ENCODE measurements at places on chromosomes 7 and 10.

DNA sequence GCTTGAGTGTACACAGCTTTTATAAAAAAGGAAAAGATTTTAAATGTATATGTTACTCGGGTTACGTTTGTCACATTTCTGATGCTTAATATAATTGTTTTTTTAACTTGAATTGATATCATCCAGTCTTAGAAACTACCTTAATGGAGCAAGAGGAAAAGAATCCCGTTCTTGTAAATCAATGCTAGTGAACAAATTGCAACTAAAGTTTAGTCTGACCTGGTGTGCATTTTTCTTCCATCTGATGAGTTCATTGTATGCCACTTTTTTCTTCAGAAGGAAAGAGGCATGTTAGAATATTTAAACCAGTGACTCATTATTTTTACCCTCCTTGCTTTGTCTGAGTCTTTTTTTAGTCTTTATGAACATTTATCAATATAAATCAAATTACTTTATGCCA lies 34.7 kb downstream of the NET1 start:
- DNase-seq: no peak

DNA sequence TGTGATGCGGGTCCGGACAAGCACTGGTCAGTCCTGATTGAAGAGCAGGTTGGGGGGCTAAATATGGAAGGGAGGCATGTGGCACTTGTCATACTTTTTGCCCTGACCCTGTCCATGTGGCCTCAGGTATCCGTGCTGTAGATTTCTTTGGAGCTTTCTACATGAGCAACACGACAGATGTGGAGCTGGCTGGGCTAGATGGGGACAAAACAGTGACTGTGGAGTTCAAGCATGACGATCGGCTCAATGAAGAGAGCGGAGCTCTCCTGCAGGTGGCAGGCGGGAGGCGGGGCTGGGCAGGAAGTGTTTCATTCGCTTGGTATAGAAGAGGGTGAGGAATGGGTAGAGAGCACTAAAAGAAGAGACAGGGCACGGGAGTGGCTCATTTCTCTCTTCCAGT lies 13.0 kb upstream of the CHCHD1 start:
- DNase-seq: no peak

GRCh38 chr10:2989292-2989947 lies 77.9 kb upstream of the PFKP start:
- DNase-seq: no peak

DNA sequence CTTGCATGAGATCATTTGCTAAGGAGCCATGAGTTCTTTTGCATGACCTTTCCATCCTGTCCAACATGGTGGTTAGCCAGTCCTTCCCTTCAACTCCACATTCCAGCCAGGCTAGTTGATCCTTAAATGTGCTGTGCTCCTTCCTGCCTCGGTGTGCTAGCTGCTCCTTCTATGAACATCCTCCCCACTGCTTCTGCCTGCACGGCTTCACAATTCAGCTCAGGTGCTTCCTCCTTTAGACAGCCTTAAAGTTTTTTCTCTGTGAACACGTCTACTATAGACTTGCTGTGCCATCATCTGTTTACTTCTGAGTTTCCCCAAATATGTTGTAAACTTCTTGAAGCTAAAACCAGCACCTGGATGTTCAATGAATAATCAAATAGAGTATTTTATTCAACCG lies 95.5 kb downstream of the OTUD1 start:
- no peak for DNase-seq

DNA sequence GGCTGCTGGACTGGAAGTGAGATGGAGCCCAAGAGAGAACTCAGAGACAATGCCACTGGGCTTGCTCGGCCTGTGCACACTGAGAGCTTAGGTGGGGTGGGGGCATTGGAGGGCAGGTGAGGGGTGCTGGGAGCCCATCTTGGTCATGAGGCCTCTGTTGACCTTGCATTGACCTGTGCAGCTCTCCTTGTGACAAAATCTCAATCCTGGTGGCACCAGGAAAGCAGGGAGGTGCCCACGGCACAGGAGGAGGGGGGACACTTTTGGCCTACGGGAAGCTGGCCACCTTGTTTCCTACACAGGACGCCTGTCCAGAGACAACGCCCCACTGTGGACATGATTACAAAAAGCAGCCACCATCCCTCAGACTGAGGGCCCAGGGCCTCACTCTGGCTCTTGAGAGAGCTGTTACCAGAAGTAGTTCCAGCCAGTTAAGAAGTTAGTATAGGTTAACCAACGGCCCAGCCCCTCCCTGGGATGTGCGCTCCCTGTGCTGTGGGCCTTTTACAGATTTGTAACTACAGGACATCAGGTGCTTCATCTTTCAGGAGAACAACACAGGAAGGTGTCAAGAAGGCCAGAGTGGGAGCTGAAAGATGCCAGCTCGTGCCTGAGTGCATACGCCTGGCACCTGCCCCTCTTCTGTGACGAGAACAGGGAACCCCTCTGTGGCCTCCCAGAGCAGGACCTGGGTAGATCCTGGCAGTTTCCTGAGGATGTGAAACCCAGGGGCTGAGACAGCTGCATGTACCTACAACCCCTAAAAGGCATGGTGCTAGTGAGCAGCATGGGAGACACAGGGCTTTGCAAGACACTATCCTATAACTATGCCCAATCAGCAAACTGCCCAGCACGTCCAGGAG lies 10.3 kb downstream of the PKD1L1 start:
- DNase-seq: no peak

Data from occipital lobe (tissue), 3 donors.